Stimulated activated CD4-positive, alpha-beta T cell treated with anti-CD3 and anti-CD28 coated beads, Interleukin-15, amount 100 ng/mL, for 48 hours (primary cell): ENCODE measurements at places on chromosomes 13 and 19.

DNA sequence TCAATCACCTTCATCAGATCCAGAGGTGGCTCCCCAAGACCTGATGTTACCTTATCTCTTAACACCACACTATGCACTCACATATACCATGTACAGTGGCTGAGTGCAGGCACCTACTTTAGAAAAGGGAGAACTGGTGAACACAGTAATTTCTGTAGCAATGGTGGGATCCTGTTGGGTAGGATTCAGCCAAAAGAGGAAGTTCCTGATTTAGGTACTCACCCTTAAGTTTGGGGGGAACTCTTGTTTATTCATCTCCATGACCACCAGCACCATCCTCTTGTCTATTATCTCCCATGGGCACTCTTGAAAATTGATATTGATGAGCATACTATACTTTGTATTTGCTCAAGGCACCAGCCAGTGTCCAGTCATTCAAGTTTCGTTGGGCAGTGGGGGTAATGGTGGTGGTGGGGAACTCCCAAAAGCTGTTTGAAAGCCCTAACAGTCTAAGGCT, 324.4 kb downstream of the LMO7 start:
- no peak for DNase-seq

DNA sequence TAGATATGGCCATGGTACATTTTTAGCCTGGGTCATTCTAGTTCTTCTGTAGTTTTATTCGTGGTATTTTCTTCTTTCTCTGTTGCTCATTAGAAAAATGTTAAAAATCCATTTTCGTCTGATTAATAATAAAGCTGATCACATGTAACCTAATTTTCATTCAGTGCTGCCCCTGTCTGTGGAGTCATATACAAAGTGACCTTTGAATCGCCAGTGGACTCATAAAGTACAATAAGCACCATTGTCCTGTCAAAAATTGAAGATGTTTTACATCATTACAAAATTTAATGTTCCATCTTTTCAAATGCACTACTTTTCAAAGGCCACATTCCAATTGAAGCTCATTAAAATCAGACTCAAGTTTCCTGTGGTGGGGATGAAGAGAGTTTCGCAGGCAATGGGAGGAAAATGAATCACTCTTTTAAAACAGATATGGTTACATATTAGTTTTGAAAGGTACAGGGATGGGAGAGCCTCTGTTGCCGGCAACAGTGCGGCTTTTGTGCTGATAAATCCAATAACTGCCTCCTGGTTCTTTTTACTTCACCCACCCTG, 205.4 kb downstream of the ZNF536 start:
- no peak for DNase-seq

- no peak for DNase-seq
Observed at GRCh38 chr13:84025824-84026223, 143.6 kb upstream of the SLITRK1 start.

DNA sequence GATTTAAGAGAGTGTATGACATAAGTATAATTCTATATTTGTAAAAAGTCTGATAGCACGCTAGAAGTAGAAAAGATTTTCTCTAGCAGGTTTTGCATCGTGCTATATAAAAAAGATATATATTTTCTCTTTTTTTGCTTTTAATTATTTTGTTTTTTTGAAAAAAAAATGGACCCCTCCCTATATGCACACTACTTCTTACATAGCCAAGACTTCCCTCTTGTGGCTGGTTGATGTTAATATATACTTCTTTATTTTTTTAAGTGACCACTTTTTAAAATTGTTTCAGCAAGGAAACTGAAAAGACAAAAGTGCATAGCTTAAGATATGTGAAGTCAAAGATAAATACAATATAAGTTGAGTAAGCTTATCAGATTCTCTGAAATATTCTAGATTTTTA, 1202.8 kb downstream of the DIAPH3 start:
- DNase-seq, result no peak

- no peak for DNase-seq
Observed at GRCh38 chr13:111322001-111322915, 1.8 kb downstream of the TEX29 start.

GRCh38 chr19:55276720-55277430, 3.0 kb downstream of the HSPBP1 start:
- DNase-seq, result no peak
